ENCODE measurements at places on chromosomes 6 and 20.

DNA sequence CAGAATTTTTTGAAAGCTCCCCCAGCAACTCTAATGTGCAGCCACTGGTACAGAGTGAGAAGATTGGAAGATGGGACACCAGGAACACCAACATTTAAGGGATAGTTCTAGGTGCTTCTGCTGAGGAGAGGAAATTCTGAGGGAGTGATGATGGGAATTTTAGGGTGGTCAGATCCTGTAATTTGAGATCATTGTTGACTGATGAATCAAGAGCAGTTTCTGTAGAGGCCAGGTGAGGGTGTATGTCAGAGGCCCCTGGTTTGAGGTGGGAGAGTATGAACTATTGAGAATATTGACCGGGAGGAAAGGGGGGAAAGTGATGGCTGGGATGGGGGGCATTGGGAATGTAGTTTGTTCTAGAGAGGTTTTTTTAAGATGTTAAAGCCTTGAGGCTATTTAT lies 47.2 kb downstream of the PTPRA start:
- DNase-seq: no peak

GRCh38 chr6:3285049-3285639 lies 26.4 kb downstream of the PSMG4 start:
- no peak for DNase-seq

DNA sequence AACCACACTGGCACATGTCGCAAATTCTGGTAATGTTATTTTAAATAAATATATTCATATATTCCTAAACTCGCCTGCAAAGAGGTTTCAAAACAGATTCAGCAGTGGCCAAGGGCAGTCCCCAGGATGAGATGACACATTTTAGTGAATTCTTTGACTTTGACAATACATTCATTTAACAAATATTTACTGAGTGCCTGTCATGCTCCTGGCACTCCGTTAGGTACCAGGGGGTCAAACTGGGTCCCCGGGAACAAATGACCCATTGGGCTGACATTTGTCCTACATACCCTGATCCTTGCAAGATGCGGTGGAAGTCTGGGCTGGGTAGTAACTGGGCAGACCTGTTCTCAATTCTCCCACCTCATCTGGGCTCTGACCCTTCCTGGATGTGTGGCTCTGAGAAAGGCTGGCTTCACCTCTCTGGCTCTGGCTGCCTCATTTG lies 74.9 kb downstream of the FYN start:
- DNase-seq: no peak

GRCh38 chr20:49210757-49211110 lies 8.5 kb upstream of the DDX27 start:
- DNase-seq: no peak

DNA sequence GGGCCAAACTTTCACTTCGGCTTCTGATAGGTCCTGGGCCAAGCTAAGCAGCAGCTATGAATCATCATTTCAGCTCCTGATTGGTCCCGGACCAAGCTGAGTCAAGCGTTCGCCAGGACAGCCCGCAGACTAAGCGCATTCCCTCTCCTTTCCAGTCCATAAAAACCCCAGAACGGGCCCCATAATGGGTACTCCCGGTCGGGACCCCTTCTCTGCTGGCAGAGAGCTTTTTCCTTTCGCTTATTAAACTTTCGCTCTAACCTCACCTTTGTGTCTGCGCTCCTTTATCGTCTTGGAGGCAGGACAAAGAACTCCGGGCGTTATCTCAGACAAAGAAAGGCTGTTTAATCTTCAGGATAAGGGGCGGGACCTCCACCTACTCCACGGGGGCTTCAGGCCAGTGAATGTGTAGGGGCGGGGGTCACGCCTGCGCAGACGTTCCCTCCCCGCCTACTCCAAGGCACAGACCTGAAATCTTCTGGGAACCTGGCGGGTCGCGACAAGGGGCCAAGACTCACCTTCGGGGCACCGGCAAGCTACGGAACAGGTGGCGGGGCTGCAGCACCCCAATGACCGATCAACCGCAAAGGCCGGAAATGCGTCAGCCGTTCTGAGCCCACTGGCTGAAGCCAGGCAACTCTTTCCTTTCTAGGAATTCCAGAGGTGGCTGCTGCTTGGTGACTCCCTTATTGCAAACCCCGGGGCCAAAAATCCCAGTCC lies at the start of gene ZSCAN31:
Gene ZSCAN31 (minus strand): TSS at position 585 of the 720 bp plus-strand sequence. CDS start 6,465 bp downstream, outside the sequence.
- peak; percentile 98 for DNase-seq

DNA sequence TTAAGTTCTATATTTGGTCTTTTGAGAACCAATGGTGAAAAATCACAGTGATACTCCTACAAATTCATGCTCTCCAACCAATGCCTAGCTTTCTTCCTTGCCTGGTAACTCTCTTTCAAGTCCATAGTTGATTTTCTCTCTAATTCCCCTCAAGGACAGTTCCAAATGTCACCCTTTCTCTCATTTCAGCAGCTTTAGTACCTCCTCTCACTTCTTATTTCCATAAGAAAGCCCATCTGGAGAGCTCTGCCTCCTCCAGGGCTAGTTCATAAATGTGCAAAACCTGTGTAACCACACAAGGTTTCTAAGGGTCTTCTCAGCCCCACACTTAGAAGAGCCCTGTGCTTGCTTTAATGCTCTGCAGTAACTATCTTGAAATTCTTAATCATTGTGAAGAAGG lies 155.4 kb upstream of the PLCB4 start:
- no peak for DNase-seq

DNA sequence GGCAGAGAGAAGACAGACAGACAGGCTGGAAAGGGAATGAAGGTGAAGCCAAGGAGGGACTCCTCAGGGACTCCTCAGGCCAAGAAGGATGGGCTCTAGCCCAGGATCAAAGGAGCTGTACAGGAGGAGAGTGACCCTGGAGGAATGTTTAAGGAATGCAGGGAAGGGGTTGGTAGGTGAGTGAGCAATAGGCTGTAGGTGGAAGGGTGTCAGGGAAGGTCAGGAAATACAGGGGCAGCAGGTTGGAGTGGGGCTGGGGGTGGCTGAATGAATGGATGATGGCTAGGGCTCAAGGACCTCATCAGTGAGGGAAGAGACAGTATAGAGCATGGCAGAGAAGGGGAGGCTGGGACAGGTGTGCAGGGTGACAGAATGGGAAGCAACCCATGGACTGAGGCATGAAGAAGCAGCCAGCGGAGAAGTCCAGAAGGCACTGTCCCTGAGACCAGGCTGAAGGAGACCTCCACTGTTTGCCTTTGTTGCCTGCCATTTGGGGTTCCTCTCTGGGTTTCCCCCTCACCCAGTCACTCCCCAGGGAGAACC lies 13.2 kb downstream of the SYNGAP1 start:
- no peak for DNase-seq

DNA sequence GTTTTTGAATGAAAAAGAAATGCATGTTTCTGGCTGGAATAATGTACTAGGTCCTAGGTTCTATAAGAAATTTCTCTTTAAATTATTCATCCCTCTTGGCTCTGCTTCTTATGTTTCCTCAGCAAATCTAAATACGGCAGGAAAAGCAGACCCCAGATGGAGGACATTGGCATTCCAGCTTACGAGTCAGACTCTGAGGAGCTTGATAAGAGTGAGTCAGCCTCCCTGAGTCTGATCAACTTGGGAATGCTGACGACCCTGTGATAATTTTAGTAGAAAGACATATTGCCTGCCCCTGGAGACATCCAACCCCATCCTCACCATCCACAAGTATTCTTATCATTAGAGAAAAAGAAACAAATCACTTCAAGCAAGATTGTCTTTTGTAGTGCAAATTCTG lies 509.7 kb upstream of the MARCKS start:
- no peak for DNase-seq

- DNase-seq: no peak
Observed at GRCh38 chr6:41200296-41200900, 551 bp downstream of the TREML2 start.

DNA sequence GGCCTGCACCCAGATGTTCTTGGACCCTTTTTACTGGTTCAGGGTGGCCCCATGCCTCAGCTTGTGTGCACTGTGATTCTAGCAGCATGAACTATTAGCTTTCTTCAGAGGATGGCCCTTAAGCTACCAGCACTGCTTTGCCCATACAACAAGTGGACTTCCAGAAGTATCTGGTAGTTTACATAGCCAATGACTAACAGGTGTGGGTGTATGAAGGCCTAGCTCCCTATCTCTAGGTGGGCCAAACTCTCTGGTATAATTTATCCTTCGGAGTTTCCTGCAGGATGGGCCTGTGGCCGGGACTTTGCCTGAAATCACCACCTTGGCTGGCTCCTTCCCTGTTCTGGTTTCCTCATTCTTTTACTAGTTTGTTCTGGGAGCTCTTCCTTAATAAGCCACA lies 26.1 kb upstream of the JAG1 start:
- no peak for DNase-seq

DNA sequence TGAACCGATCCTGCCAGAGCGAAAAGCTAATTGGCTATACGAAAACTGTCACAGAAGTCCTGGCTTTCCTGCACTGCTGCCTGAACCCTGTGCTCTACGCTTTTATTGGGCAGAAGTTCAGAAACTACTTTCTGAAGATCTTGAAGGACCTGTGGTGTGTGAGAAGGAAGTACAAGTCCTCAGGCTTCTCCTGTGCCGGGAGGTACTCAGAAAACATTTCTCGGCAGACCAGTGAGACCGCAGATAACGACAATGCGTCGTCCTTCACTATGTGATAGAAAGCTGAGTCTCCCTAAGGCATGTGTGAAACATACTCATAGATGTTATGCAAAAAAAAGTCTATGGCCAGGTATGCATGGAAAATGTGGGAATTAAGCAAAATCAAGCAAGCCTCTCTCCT lies 14.2 kb downstream of the CCR6 start:
- DNase-seq: no peak

- DNase-seq: no peak
Observed at GRCh38 chr6:44642349-44642748, 254.8 kb downstream of the CDC5L start.

DNA sequence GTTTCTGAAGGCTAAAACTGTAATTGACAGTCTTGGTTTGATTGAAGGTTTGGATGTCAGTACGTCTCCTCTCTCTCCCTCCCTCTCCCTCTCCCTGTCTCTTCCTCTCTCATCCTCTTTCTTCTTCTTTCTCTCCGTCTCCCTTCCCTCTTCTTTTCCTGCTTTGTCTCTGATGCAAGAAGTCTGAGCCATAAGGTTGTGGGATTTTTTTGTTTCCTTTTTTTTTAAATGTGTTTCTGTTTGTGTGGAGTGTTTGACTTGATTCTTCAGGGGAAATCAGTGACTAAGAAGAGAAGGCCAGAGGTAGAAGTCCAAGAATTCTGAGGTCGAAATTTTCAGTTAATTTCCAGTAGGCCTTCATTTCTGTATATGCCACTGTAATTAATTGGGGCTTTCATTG lies 111.9 kb downstream of the FOXO3 start:
- DNase-seq: no peak

- no peak for DNase-seq
Observed at GRCh38 chr6:163459536-163459935, 45.0 kb downstream of the QKI start.

DNA sequence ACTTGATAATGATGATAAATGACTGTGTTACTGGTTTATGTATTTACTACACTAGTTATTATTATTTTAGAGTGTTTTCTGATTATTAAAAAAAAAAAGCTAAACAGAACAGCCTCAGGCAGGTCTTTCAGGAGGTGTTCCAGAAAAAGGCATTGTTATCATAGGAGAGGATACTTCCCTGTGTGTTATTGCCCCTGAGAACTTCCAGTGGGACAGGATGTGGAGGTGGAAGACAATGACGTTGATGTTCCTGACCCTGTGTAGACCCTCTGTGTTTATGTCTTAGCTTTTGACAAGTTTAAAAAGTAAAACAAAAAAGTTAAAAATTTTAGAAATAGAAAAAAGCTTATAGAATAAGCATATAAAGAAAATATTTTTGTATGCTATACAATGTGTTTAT lies 49.1 kb downstream of the NCOA7 start:
- DNase-seq: no peak

GRCh38 chr20:17648315-17648646 lies 33.8 kb downstream of the RRBP1 start:
- no peak for DNase-seq

DNA sequence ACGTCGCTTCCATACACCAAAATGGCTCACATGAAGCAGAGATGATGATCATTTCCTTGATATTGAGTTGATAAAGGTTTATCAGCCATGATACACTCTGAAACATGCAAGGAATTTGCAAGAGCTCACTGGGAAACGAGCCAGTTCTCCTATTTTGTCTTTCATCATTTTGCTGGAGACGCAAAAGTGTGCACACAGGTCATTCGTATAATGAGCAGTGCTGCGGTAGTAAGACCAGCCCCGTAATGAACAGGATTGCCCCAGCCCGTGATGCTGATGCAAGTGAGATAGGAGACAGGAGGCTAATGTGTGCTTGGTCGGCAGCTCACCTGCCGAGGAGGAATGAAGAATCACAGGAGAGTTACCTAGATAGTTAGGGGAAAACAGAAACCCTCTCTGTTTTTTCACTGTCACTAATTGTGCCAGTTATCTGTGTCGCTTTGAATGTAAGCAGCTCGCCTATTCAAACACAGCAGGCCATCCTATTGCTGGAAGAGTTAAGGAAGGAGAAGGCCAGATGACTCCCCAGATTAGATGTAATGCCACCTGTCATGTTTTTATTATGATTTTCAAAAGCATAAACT lies 391.8 kb downstream of the SAMD5 start:
- no peak for DNase-seq

DNA sequence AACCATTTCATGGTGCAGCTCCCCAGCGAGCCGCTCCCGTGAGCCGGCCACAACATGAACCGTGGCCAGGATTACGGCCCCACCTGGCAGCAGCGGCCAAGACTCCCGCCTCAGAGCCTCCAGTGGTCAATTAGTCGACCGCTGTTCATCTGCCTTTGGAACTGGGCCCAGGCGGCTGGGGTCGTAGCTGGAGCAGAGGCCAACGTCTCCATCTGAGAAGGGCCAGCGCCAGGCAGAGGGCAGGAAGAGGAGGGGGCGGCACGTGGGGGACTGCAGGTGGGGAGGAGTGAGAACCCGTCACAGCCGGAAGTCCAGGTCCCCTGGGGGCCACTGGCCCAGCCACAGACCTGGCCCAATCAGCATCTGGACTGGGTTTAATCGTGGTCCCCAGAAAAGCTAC lies 184.3 kb downstream of the TAF4 start:
- no peak for DNase-seq

GRCh38 chr6:42251911-42252637 lies 34.4 kb upstream of the MRPS10 start:
- DNase-seq: no peak

DNA sequence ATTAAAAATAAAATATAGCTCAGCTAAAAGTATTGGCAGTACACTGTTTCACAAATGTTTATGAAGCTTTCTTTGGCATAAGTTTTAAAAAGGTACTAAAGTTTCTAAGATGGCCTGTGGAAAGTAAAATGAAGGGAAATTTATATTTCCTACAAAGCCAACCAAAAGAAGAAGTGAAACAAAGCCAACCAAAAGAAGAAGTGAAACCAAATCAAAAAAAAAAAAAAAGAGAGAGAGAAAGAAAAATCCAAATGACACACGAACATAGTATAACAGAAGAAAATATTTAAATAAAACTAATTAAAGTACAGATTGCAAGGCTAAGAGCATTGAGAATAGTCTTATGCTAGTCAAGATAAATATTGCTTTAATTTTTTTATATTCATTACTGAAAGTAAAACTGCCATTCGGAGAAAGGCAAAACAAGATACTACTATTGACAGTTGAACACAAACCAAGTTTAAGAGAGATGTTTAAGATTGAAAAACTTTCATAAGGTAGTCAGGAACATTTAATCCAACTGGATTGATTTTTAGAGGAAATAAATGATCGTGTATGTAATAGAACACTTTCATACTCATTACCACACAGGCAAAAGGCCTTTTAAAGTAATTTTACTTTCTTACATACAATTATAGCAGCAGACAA lies 12.8 kb upstream of the KHDRBS2 start:
- no peak for DNase-seq

- DNase-seq: no peak
Observed at GRCh38 chr20:56628873-56629463, at the start of gene TFAP2C. Gene TFAP2C (plus strand): TSS chr20:56629306. CDS start chr20:56629545, 239 bp downstream.

GRCh38 chr20:55004044-55004443 lies 528.7 kb downstream of the DOK5 start:
- DNase-seq: no peak

- DNase-seq: no peak
Observed at GRCh38 chr6:113500221-113500620, 356.9 kb upstream of the MARCKS start.

All from left renal pelvis (tissue), 4 donors.